ENCODE measurements at places on chromosomes 3 and 15.

DNA sequence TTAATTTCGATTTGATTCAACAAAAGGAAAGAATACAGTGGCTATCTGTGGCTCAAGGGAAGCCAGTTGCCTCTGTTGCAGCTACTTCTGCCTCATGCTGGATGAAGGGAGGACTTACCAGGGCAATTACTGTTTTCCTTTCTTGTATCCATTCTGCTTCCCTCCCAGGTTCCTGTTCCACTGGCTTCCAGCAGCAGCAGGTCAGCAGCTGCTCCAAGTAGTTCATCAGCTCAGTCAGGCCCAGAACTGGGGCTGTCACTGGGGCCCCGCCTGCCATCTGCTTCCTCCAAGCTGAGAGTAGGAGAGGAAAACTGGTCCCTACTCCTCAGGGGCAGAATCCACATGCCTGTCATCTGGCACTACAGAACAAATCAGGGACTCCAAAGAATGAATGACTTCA is 48.6 kb upstream of the ULK4 start:
- H3K27ac ChIP-seq: no peak overlapping the region
- H3K36me3 ChIP-seq: no peaks in the 10 kb centered on the region
- DNase-seq: no peak
- H3K4me3 ChIP-seq: no peak overlapping the region

DNA sequence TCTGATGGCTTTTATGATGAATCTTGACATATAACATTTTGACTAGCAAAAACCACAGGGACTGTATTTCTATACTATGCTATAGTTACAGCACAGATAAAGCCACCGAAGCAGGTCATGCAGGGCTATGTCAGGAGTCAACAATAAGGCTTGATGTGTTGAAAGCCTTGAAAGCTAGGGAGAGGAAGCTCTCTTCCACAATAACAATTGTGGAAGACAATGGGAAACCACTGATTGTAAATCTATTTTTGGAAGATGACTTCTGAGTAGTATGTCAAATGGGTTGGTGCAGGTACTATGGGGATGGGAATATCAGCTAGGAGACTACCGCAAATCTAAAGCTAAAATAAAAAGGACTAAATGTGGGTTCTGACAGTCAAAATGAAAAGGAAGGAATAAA is 4.0 kb upstream of the AQR start:
- no peaks in the 10 kb centered on the region for H3K27me3 ChIP-seq
- no peak overlapping the region for H3K4me3 ChIP-seq
- no peak for DNase-seq
- peaks cover under 1% of the 10 kb centered on the region for H3K4me1 ChIP-seq

DNA sequence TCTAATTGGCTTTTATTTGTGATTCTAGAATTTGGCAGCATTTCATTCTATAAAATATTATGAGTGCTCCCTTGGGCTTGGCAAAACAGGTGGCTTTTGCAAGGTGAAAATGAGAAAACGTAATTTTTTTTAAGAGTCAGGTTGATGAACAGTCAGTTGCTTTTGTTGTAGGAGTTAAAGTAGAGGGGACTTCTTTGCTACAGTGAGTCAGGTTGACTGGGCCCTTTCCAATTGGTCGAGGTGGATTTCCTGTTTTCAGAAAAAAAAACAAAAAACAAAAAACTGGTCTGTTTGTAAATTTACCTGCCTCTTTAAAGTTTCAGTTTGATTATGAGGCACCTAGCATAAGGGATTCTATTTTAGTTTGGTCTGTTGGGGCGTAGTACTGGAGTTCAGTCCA is 1469.4 kb upstream of the GBE1 start:
- H3K27me3 ChIP-seq: no peaks in the 10 kb centered on the region
- H3K27ac ChIP-seq: no peak overlapping the region
- no peak overlapping the region for H3K4me3 ChIP-seq
- DNase-seq: no peak

- no peaks in the 10 kb centered on the region for H3K36me3 ChIP-seq
- no peak for DNase-seq
Measured at GRCh38 chr3:128287216-128287615, 133.9 kb downstream of the EEFSEC start.

- H3K27ac ChIP-seq: no peak overlapping the region
- no peaks in the 10 kb centered on the region for H3K27me3 ChIP-seq
- H3K36me3 ChIP-seq: no peaks in the 10 kb centered on the region
- H3K4me1 ChIP-seq: no peaks in the 10 kb centered on the region
Measured at GRCh38 chr15:48875241-48875960, 2.5 kb upstream of the EID1 start.

GRCh38 chr3:28847736-28848135 is 433.1 kb upstream of the RBMS3 start:
- H3K4me3 ChIP-seq: no peak overlapping the region
- peaks cover 1% of the 10 kb centered on the region for H3K4me1 ChIP-seq
- H3K27ac ChIP-seq: no peak overlapping the region
- no peaks in the 10 kb centered on the region for H3K36me3 ChIP-seq
- no peak for DNase-seq

DNA sequence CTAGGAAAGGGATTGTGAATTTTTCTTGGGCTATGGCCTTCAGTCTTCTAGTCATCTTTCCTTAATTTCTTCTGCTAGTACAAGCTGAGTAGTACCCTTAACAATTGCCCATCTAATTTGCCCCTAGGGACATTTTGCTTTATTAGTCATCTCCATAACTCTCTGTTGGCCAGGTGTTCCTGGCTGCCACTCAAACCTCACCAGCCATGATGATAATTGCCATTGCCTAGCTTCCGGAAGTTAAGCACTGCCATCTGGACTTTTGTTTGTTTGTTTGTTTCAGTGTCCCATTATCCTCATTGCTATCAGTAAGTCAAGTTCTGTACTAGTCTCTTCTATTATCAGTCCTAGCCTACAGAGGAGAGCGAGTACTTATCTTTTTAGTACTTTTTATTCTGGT is 36.6 kb upstream of the UBL7 start:
- H3K27me3 ChIP-seq: no peaks in the 10 kb centered on the region
- no peaks in the 10 kb centered on the region for H3K4me1 ChIP-seq
- H3K4me3 ChIP-seq: no peak overlapping the region
- H3K36me3 ChIP-seq: no peaks in the 10 kb centered on the region
- no peak overlapping the region for H3K27ac ChIP-seq

DNA sequence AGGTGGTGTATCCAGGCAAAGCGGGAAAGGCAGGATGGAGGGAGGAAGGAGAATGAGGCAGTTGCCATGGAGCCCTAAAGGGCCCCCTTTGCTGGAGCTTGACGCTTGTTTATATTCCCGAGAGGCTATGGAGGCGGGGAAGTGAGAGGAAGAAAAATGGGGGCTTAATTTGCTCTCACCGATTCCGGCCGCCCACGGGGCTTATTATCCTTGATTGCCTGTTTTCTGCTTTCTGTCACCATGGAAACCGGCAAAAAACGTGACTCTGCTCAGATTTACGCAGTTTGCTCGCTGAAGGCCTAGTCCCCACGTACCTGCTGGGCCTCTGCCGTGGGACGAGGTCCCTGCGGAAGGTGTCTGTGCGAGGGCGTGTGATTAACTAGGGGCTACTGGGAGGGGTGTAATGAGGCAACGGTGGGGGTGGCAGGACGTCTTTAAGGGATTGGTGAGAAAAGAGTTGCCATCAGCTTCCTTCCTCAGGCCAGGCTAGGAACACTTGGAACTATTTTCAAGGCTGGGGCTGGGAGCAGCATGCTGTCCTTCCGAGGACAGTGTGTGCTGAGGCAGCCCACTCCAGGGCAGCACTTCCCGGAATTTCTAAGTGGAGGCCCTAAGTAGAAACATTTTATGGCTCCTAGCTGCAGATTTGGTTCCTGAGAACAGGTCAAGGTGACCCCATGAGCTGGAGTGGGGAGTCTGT is 110.8 kb upstream of the NDN start:
- H3K4me3 ChIP-seq: no peak overlapping the region
- H3K27ac ChIP-seq: no peak overlapping the region
- no peaks in the 10 kb centered on the region for H3K36me3 ChIP-seq
- no peaks in the 10 kb centered on the region for H3K27me3 ChIP-seq

GRCh38 chr3:62892951-62893350 is 17.7 kb upstream of the CADPS start:
- no peak overlapping the region for H3K27ac ChIP-seq
- no peak overlapping the region for H3K4me3 ChIP-seq
- H3K36me3 ChIP-seq: no peaks in the 10 kb centered on the region
- no peaks in the 10 kb centered on the region for H3K4me1 ChIP-seq

- H3K4me3 ChIP-seq: peak overlapping the region; percentile 83
- H3K4me1 ChIP-seq: no peaks in the 10 kb centered on the region
- no peak overlapping the region for H3K27ac ChIP-seq
- H3K27me3 ChIP-seq: no peaks in the 10 kb centered on the region
- no peaks in the 10 kb centered on the region for H3K36me3 ChIP-seq
Measured at GRCh38 chr3:169966951-169967915, 626 bp downstream of the SEC62 start.

DNA sequence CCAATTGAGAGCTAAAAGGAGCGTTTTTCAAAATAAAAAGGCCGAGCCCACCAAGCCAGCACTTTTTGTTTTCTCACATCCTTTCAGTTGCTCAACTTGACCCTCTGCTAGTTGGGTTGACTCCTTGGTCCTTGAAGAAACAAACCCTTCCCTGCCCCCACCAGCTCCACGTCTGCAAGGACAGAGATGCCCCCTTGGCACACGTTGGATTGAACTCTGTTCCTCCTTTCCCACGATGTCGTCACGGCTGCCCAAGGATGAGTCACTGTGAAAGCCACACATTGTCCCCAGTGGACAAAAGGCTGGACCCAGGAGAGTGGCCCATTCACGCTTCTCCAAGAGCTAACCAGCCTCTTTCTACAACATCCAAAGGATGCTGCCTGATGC is 43.0 kb upstream of the SPATA12 start:
- peaks cover 5% of the 10 kb centered on the region for H3K4me1 ChIP-seq
- no peak overlapping the region for H3K4me3 ChIP-seq
- no peak for DNase-seq
- H3K27ac ChIP-seq: no peak overlapping the region
- no peaks in the 10 kb centered on the region for H3K36me3 ChIP-seq

- H3K4me1 ChIP-seq: no peaks in the 10 kb centered on the region
- no peak overlapping the region for H3K4me3 ChIP-seq
- no peak for DNase-seq
- H3K27ac ChIP-seq: no peak overlapping the region
- no peaks in the 10 kb centered on the region for H3K27me3 ChIP-seq
Measured at GRCh38 chr15:79396850-79397249, 35.3 kb upstream of the MINAR1 start.

GRCh38 chr3:45904931-45905330 is 18.6 kb downstream of the CCR9 start:
- no peak overlapping the region for H3K4me3 ChIP-seq
- DNase-seq: no peak
- no peaks in the 10 kb centered on the region for H3K36me3 ChIP-seq
- no peak overlapping the region for H3K27ac ChIP-seq

GRCh38 chr3:163672954-163673353 is 1405.3 kb downstream of the SI start:
- no peaks in the 10 kb centered on the region for H3K4me1 ChIP-seq
- no peak overlapping the region for H3K27ac ChIP-seq
- H3K27me3 ChIP-seq: no peaks in the 10 kb centered on the region
- H3K36me3 ChIP-seq: no peaks in the 10 kb centered on the region

DNA sequence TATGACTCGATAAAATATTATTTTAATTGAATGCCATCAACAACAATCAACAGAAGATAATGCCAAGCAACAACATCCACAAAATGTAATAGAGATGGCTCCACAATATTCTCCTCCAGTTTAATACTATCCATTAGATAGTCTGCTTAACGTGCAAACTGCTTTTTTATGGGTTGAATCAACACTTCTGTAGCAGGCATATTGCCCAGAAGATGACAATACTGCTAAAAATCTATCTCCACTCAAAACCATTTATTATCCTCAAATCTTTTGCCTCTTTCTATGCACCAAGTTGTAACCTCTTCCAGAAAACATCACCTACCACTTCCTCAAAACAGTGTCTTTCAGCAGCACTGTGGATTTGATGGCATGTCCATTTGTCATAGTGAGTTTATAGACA is 295.7 kb upstream of the LMCD1 start:
- H3K27ac ChIP-seq: no peak overlapping the region
- H3K27me3 ChIP-seq: no peaks in the 10 kb centered on the region
- no peak overlapping the region for H3K4me3 ChIP-seq
- H3K36me3 ChIP-seq: no peaks in the 10 kb centered on the region
- DNase-seq: no peak
- H3K4me1 ChIP-seq: no peaks in the 10 kb centered on the region

DNA sequence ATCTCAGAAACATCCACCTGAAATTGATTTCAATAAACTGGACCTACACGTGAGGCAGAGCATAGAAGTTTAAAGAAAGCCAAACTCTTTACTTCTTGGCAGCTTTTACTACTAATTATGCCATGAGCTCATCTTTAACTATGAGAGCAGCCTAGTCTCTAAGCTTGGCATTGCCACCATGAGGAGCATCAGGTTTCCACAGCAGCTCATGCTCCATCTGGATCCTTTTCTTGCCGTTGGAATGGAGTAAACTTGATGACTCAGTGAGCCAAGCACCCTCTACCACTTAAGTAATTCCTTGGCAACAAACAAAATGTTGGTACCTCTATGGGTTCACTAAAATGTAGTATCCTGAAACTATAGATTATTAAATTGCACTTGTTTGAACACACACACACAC is 583.2 kb downstream of the EPHA3 start:
- H3K4me3 ChIP-seq: no peak overlapping the region
- H3K36me3 ChIP-seq: no peaks in the 10 kb centered on the region

GRCh38 chr15:67000896-67001295 is 64.5 kb upstream of the SMAD3 start:
- H3K27me3 ChIP-seq: no peaks in the 10 kb centered on the region
- H3K4me3 ChIP-seq: no peak overlapping the region
- no peaks in the 10 kb centered on the region for H3K36me3 ChIP-seq
- no peak for DNase-seq
- H3K27ac ChIP-seq: no peak overlapping the region

GRCh38 chr3:127590282-127590592 is 296 bp downstream of the TPRA1 start:
- no peaks in the 10 kb centered on the region for H3K27me3 ChIP-seq
- H3K27ac ChIP-seq: no peak overlapping the region
- peaks cover 1% of the 10 kb centered on the region for H3K4me1 ChIP-seq
- no peaks in the 10 kb centered on the region for H3K36me3 ChIP-seq
- H3K4me3 ChIP-seq: peak overlapping the region; percentile 81
- no peak for DNase-seq

GRCh38 chr15:48868023-48868422 is 9.9 kb upstream of the EID1 start:
- DNase-seq: no peak
- no peaks in the 10 kb centered on the region for H3K27me3 ChIP-seq
- no peak overlapping the region for H3K27ac ChIP-seq
- no peak overlapping the region for H3K4me3 ChIP-seq
- H3K4me1 ChIP-seq: no peaks in the 10 kb centered on the region

DNA sequence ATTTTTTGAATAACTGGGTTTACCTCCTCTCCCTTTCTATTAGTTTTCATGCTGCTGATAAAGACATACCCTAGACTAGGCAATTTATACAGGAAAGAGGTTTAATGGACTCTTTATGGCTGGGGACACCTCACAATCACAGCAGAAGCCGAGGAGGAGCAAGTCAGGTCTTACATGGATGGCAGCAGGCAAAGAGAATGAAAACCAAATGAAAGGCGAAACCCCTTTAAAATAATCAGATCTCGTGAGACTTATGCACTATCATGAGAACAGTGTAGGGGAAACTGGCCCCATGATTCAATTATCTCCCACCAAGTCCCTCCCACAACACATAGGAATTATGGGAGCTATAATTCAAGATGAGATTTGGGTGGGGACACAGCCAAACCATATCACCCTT is 2.0 kb upstream of the RSL24D1 start:
- H3K4me1 ChIP-seq: peaks cover 2% of the 10 kb centered on the region
- peaks cover 2% of the 10 kb centered on the region for H3K36me3 ChIP-seq
- no peak for DNase-seq
- no peaks in the 10 kb centered on the region for H3K27me3 ChIP-seq

GRCh38 chr3:145457825-145458552 is 703.0 kb downstream of the PLOD2 start:
- H3K4me1 ChIP-seq: no peaks in the 10 kb centered on the region
- H3K4me3 ChIP-seq: no peak overlapping the region
- H3K36me3 ChIP-seq: no peaks in the 10 kb centered on the region
- H3K27ac ChIP-seq: no peak overlapping the region

Measured in iPS DF 6.9 (cell line).